ENCODE measurements at places on chromosomes 7 and 10. TPM values are rescaled to one million over a fixed set of nuclear protein-coding genes. Genes with fewer than 3 reads are reported as not detected.

DNA sequence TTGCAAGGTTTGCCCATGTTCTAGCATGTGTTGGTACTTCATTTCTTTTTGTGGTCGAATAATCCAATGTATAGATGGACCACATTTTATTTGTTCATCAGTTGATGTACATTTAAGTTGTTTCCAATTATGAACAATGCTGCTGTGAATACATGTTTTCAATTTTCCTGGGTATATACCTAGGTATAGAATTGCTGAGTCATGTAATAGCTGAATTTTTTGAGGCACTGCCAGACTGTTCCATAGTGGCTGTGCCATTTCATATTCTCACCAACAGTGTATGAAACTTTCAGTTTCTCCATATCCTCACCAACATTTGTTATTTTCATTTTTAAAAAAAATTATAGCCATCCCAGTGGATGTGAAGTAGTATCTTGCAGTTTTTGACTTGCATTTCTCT, 90.5 kb downstream of the EZH2 start:
- no peak overlapping the region for H3K4me3 ChIP-seq
- peak overlapping the region; percentile 42 for H3K27ac ChIP-seq
- peaks cover 50% of the 10 kb centered on the region for H3K36me3 ChIP-seq
- no peaks in the 10 kb centered on the region for H3K27me3 ChIP-seq
- no peaks in the 10 kb centered on the region for H3K4me1 ChIP-seq
- DNase-seq, result no peak

GRCh38 chr7:139182363-139182762, 48.7 kb upstream of the UBN2 start:
- H3K4me3 ChIP-seq, result no peak overlapping the region
- H3K27me3 ChIP-seq, result no peaks in the 10 kb centered on the region
- no peak for DNase-seq
- H3K36me3 ChIP-seq, result 0 out of 2 replicates have a peak, but pooled peaks cover 3% of the 10 kb centered on the region

- H3K4me3 ChIP-seq, result no peak overlapping the region
- no peak overlapping the region for H3K27ac ChIP-seq
- no peaks in the 10 kb centered on the region for H3K36me3 ChIP-seq
- no peak for DNase-seq
- peaks cover 6% of the 10 kb centered on the region for H3K4me1 ChIP-seq
Measured at GRCh38 chr10:110002801-110003523, 4.8 kb upstream of the ADD3 start.

- DNase-seq, result no peak
- no peaks in the 10 kb centered on the region for H3K27me3 ChIP-seq
- no peak overlapping the region for H3K27ac ChIP-seq
- no peaks in the 10 kb centered on the region for H3K4me1 ChIP-seq
Measured at GRCh38 chr7:4277936-4278335, 404.2 kb upstream of the FOXK1 start.

GRCh38 chr7:32170838-32171237, 100.6 kb upstream of the PDE1C start:
- DNase-seq, result no peak
- 0 out of 2 replicates have a peak, but pooled peaks cover 3% of the 10 kb centered on the region for H3K27me3 ChIP-seq
- H3K27ac ChIP-seq, result no peak overlapping the region
- no peaks in the 10 kb centered on the region for H3K4me1 ChIP-seq
- H3K36me3 ChIP-seq, result no peaks in the 10 kb centered on the region

DNA sequence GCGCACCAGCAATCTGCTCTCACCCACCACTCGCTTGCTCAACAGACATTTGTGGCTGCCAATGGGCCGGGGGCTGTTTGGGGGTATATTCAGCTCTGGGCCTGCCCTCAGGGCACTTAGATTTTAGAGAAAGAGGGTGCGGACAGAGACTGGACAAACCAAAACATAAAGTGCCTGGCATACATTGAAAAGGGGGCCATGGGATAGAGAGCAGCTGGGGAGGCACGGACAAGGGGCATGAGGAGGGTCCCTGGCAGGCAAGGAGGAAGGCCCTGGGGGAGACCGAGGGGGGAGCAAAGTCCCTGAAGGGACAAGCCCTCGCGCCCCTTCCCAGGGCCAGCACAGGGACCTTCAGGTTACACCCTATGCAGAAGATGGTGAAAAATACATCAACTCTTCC, 43.5 kb downstream of the CLRN3 start:
- peaks cover 17% of the 10 kb centered on the region for H3K4me1 ChIP-seq
- no peak overlapping the region for H3K4me3 ChIP-seq
- H3K36me3 ChIP-seq, result no peaks in the 10 kb centered on the region
- no peak overlapping the region for H3K27ac ChIP-seq
- DNase-seq, result no peak
- no peaks in the 10 kb centered on the region for H3K27me3 ChIP-seq

GRCh38 chr10:73044378-73045285, 52.0 kb downstream of the P4HA1 start:
- H3K4me3 ChIP-seq, result no peak overlapping the region
- peaks cover 74% of the 10 kb centered on the region for H3K36me3 ChIP-seq
- no peak overlapping the region for H3K27ac ChIP-seq
- no peak for DNase-seq
- no peaks in the 10 kb centered on the region for H3K27me3 ChIP-seq
- H3K4me1 ChIP-seq, result no peaks in the 10 kb centered on the region

DNA sequence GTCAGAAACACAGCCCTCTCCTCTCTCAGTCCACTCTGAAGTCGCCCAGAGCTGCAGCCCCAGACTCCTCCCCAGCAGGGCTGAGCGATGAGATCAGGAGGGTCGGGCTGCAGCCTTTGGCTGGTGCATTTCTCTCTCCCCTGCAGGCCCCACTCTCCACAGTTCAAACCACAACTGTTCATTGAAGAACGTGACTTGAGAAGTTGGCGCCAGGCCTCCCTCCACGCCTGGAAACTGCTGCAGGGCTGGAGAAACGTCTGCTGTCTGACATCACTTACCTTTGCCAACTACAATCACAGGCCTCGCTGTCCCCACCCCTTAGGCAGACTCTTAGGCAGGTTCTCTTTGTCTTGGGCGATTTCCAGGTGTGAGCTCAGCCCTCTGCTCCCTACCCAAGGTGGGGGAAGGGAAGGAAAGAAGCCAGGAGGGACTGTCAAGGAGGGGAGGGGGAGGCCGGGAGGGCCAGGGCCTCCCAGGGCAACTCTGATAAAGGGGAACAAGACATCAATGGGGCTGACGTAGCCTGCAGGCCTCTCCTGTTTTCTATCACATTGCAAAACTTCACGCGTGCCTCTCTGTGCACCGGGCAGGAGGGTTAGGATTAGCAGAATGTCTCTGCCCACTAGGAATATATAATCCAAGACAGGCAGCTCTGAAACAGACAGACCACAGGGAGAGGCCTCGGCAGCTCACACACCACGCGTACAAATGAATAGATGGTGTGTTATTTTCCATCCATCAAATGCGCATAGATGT, 32.7 kb downstream of the CALML5 start:
- no peaks in the 10 kb centered on the region for H3K27me3 ChIP-seq
- no peak for DNase-seq
- H3K4me3 ChIP-seq, result no peak overlapping the region
- no peaks in the 10 kb centered on the region for H3K36me3 ChIP-seq
- peaks cover 9% of the 10 kb centered on the region for H3K4me1 ChIP-seq

DNA sequence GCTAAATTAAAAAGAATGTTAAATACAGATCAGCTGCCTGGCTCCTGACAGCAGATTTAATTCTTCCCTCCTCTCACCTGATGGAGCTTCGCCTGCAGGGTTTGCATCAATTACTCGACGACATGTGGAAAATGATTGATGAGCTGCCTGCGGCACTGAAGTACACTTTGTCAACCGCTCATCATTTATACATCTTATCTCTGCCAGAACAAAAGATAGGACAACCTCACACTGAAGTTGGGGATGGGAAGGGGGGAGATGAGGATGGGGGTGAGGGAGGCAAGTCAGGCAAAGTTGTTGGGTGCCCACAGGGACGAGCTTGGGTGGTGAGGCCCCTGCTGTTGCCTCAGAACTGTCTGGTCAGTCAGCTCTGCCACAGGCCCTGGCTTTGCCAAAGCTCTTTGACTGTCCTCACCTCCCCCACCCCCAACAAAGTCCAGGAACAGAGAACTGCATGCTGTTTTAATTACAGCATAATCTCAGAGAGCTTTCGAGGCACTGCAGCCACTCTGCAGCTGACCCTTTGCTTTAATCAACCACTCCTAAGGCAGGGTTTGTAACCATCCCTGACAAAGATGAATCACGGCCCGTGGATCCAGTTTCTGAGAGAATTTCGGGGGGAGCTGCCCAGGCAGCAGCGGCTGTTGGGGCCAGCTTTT, 702.3 kb downstream of the LRMDA start:
- no peak overlapping the region for H3K27ac ChIP-seq
- H3K4me1 ChIP-seq, result no peaks in the 10 kb centered on the region
- no peaks in the 10 kb centered on the region for H3K36me3 ChIP-seq
- DNase-seq, result peak; percentile 31
- no peaks in the 10 kb centered on the region for H3K27me3 ChIP-seq

- no peaks in the 10 kb centered on the region for H3K36me3 ChIP-seq
- no peaks in the 10 kb centered on the region for H3K4me1 ChIP-seq
- H3K4me3 ChIP-seq, result no peak overlapping the region
- H3K27me3 ChIP-seq, result peaks cover 4% of the 10 kb centered on the region
- no peak for DNase-seq
- H3K27ac ChIP-seq, result no peak overlapping the region
Measured at GRCh38 chr7:3301449-3301731, 338 bp downstream of the SDK1 start.

DNA sequence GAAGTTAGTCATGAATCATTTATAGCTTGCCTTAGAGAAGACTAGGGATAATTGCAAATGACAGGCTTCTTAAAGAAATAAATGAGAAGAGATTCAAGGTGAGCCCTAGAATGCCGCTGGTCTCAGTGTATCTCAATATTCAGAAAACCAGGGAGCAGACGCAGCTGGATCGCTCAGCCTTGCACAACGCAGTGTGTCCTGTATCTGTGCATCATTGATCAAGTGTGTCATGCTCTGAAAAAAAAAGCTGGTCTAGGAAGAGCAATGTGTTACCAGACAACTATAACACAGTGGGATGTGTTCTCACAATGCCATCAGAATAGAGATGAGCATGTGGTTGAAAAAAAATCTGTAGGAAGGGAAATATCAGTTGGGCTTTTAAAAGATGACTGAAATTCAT, 230.1 kb downstream of the CALN1 start:
- DNase-seq, result no peak
- H3K4me1 ChIP-seq, result no peaks in the 10 kb centered on the region
- no peaks in the 10 kb centered on the region for H3K27me3 ChIP-seq

DNA sequence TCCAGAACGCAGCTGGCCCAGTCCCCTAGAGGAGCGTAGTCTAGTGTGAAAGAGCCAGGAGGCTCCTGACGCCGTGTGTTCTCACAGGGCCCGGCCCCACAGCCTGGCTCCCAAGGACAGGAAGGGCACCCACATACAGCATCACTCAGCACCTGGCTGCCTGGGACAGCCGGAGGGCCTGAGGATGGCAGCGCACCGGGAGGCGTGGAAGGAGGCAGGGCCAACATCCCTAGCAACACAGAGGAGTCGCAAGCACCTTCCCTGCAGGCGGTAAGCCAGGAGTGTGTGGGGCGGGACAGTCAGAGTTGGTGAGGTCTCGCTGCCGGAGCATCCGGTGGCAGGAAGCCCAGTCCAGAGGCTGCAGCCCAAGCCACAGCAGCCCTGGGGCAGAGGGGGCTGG, 125.8 kb downstream of the MAD1L1 start:
- H3K4me3 ChIP-seq, result no peak overlapping the region
- no peak for DNase-seq
- peaks cover 34% of the 10 kb centered on the region for H3K4me1 ChIP-seq

DNA sequence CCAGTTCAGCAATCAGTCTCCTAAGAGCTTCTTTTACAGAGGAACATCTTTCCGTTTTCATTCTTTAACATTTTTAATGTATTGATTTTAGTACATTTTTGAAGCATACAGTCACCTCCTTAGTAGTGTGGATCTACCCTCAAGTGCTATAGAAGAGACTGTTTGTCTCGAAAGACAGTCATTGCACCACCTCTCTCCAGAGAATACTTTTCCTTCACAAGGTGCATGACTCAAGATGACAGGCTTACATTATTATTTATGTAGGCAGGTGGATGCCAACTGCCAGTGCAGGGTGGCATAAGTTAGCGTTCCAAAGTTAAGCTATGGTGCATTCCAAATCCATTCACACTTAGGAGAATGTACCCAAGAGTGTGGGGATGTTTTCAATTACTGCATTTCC, 71.8 kb downstream of the ZEB1 start:
- H3K36me3 ChIP-seq, result peaks cover 32% of the 10 kb centered on the region
- no peak overlapping the region for H3K27ac ChIP-seq
- no peak overlapping the region for H3K4me3 ChIP-seq
- H3K27me3 ChIP-seq, result no peaks in the 10 kb centered on the region
- no peak for DNase-seq
- H3K4me1 ChIP-seq, result no peaks in the 10 kb centered on the region

- no peak overlapping the region for H3K27ac ChIP-seq
- no peak for DNase-seq
- no peaks in the 10 kb centered on the region for H3K36me3 ChIP-seq
- H3K4me3 ChIP-seq, result no peak overlapping the region
Measured at GRCh38 chr7:38428041-38428440, 154.6 kb upstream of the TARP start.

DNA sequence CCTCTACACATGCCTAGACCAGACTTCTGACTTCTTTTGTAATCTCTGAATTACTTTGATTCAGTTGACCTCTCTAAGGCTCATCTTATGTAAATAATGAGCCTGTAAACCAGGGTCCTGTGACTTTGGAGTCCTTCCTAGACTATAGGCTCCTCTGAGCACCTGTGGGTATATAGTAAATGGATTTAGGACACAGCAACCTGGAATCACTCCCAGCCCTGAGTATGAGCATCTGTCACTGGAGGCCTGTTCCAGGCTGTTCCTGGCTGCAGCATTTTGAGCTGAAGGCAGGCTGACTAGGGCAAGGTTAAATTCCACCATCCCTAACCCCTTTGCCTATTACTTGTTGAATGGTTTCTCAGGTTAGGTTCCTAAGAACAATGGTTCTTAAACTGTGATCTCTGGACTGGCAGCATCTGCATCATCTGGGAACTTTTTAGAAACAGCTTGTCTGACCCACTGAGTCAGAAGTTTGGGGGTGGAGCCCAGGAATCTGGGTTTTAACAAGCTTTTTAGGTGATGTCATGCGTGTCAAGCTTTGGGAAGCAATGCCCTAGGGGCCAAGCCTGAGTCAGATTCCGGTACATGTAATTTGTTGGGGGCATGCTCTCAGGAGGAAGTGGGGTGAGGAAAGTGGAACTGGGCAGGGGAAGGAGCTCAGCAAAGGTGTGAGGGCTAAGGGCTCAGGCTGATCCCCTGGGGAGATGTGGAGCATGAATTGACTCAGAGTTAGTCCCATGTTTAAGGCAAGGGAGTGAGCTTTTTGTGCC, 28.2 kb downstream of the MINDY4 start:
- no peak overlapping the region for H3K4me3 ChIP-seq
- no peaks in the 10 kb centered on the region for H3K27me3 ChIP-seq
- H3K4me1 ChIP-seq, result peaks cover 52% of the 10 kb centered on the region
- H3K27ac ChIP-seq, result peak overlapping the region; percentile 54
- DNase-seq, result peak; percentile 80
- H3K36me3 ChIP-seq, result no peaks in the 10 kb centered on the region

The UBE2D4 gene
- total RNA-seq, result 19.0 TPM

The BLVRA gene
- total RNA-seq, result not detected

The OR2A12 gene
- total RNA-seq, result not detected

The CPED1 gene
- total RNA-seq, result 1.2 TPM

The GCK gene
- total RNA-seq, result not detected

The NSUN5 gene
- total RNA-seq, result 39.4 TPM

The CAMK2B gene
- not detected for total RNA-seq

The PPIF gene
- 32.1 TPM for total RNA-seq

All from Karpas-422 (cell line).